CD4-positive, alpha-beta T cell treated with Interleukin-15 for 1 hour (primary cell): ENCODE measurements at places on chromosomes 7 and 10.

DNA sequence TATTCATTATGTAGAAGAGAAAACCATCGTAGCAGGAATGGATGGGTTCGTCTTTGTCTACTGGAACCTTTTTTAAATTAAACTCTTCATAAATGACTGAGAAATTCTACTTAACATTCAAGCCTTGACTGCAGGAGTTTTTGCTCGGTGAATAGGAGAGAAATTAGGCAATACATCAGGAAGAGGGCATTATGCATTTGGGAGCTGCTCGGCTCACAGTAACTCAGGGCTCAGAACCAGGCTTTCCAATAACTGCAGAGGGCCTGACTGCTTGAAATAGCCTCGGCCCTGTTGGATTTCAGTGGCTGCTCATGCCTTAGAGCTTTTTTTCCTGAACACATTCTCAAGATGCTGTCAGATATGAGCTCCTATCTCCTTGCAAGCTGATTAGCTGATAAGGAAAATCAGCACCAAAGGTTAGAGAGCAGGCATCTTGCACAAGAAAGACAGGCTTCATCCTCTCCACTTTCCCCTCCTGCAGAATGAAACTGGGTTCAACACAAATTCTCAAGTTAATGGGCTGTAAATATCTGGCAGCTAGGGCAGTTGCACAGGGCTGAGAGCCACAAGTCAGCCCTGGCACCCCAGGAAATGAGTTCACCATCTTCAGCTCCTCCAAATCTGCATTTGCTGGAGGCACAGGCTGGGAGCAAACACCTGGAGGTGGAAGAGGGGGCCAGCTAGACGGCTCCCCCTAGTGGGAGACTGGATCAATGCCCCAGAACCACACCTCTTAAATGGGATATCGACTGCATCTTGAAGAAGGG is 24.3 kb downstream of the TECTB start:
- no peak for DNase-seq

DNA sequence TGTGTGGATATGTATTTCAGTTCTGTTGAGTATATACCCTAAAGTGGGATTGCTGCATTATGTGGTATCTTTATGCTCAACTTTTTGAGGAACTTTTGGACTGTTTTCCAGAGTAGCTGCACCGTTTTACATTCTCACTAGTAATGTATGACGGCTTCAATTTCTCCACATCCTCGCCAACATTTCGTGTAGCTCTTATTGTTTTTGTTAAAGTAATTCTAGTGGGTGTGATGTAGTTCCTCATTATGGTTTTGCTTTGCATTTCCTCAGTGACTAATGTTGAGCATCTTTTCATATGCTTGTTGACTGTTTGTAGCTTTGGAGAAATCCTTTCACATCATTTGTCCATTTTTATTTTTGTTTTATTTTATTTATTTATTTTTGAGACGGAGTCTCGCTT is 4.5 kb downstream of the STMP1 start:
- no peak for DNase-seq

GRCh38 chr7:45978010-45978681 is 57.1 kb upstream of the IGFBP3 start:
- DNase-seq, result no peak

- DNase-seq, result no peak
These were observed 38.3 kb downstream of the WBP1L start for GRCh38 chr10:102781921-102782557.

DNA sequence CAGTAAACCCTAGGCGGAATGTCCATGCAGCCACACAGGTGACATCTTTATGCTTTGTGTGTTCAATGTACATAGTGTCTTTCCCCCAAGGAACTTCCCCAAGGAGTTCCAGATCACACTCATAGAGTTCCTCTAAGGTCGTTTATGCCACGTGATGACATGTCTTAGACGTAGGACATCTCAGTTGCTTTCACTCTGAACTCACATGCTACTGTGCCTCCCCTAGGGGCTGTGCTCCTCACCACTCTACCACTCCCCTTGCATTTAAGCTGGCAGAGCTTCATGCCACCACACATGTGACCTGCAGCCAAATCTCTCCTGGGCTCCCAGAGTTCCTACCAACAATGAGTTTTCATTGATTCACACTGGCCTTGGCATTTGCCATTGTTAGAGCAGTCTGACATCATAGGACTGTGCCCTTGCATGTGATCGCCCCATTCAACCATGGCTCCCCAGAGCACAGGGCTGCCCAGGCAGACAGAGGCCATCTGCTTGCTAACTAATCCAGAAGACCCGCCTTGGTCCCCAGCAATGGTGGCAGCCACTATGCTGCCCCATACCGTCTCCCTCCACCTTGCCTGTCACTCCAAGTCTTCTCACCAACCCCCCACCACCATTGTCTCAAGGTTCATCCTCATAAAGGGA is 95.3 kb upstream of the MACROH2A2 start:
- DNase-seq, result no peak

DNA sequence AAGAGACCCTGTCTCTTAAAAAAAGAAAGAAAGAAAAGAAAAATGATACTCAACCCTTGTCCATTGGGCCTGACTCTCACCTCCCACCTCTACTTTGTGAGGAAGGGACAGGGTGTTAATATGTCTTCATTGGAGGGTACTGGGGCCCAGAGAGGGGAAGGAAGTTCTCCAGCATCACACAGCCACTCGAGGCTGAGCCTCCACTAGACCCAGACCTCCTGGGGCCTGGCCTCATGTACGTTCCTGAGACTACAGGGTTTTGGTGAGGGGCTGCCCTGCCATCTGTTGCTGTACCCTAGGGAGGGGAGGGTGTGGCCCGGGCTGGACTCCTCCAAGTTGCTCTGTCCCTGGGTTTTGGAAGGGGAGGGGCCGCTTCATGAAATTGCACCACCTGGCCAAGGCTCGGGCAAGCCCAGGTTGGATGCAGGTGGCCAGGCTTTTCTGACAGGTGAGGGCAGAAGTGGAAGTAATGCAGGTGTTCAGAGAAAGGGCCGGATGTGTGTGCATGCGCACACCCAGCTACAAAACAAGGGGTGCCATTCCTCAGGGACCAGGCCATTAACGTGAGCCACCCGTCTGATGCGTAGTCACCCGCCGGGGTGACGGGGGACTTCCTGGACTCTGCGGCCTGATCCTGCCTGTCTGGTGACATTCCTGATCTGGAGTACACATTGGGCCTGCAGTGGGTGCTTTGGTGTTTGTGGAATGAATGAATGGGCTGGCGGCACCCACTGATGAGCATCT is 21.7 kb downstream of the GTF2IRD1 start:
- no peak for DNase-seq

- DNase-seq, result no peak
These were observed 9.6 kb upstream of the CCM2 start for GRCh38 chr7:44990109-44991023.

- no peak for DNase-seq
These were observed 287.4 kb downstream of the KLF6 start for GRCh38 chr10:3497581-3497980.

GRCh38 chr10:91627344-91628102 is 5.3 kb downstream of the PPP1R3C start:
- DNase-seq, result no peak

DNA sequence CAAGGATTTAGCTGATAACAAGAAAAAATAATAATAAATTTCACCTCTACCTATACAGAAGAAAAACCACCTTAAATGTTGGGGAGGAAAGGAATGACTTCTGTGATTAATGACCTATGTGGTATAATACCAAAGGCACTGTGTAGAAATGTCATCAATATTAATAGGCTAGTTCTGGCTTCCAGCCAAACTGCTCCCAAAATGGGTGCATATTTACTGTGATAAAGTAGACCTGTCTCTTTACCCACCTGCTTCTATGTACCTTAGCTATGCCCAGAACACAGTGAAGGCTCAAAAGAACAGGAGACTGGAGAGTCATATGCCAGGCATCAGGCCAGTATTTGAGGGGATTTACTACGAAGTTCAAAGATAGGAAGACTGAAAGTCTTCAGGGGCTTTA is 76.0 kb downstream of the ATE1 start:
- DNase-seq, result no peak

DNA sequence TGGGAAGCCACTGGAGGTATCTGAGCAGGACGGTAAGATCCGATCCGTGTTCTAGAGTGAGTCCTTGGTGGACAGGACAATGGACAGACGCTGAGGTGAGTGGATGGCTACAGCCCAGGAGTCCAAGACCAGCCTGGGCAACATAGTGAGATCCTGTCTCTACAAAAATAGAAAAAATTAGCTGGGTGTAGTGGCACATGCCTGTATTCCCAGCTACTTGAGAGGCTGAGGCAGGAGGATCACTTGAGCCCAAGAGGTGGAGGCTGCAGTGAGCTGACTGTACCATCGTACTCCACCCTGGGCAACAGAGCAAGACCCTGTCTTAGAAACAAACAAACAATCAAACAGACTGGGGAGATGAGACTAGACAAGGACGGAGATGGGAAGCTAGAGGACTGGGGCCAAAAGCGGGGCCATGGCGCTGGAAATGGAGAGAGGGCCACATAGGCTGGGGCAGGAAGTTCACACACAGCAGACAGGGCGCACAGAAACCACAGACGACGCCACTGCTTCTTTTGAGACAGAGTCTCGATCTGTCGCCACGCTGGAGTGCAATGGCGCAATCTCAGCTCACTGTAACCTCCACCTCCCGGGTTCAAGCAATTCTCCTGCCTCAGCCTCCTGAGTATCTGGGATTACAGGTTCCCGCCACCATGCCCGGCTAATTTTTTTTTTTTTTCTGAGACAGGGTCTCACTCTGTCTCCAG is 24.7 kb downstream of the DAGLB start:
- DNase-seq, result peak; percentile 32

DNA sequence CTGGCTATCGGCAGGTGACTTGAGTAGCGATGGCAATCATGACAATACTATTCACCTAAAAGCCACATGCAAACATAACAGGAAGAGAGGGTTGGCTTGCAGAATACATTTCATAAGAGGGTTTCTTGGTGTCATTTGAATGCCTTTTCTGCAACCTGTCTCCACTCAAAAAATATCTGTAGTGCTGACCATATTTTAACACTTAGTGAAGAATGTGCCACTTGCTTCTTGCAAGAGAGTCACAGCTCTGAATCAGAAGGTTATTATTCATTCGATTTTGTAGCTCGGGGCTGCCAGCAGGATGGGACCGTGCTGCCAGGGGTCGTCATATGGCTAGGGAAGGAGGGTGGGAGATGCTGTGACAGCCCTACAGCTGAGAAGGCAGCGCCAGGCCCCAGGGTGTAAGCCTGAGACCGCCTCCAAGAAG is 152.0 kb upstream of the PITRM1 start:
- DNase-seq, result no peak
